ENCODE measurements at places on chromosomes 4 and X.
A peak's percentile ranks its signal among the peaks of the same experiment; 100 is the strongest.

DNA sequence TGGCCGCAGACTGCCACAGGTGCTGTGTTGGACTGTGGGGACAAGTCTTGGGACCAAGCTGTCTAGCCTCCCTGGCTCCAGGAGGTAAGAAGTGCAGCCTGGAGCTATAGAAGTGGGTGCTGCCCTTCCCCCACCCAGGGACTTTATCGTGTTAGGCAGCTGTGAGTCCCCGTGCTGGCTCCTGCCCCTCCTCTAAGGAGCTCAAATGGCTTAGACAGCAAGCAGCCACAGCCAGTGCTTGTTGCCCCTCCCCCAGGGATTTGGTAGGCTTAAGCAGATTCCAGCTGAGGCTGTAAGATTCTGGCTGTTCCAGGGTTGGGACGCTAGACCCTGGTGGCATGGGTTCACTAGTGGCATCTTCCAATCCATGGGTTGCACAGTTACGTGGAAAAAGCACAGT lies 979.4 kb upstream of the PCDH10 start:
- DNase-seq, result no peak

DNA sequence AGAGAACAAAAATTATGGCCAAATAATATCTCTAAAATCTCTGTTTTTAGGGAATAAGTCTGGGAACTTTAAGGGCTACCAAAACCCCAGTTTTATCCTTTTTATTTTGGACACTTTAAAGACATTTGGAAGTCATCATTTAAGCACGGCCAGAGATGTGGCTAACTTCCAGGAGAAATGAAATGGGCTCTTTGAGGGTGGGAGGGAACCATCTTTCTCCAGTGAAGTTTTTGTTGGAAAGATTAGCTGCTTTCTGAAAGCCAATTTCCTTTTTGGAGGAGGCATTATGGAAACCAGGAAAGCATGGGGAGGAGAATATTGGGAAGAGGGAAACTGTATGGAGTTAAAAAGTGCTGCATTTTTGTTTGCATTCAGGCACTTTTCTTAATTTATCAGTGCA lies 4.8 kb downstream of the VSIG1 start:
- DNase-seq, result no peak

GRCh38 chr4:76544725-76545124 lies 109.7 kb downstream of the SHROOM3 start:
- no peak for DNase-seq

GRCh38 chr4:145177511-145177905 lies 2.9 kb downstream of the OTUD4 start:
- peak; percentile 13 for DNase-seq

GRCh38 chrX:76434103-76434741 lies 6.7 kb downstream of the MAGEE1 start:
- no peak for DNase-seq

DNA sequence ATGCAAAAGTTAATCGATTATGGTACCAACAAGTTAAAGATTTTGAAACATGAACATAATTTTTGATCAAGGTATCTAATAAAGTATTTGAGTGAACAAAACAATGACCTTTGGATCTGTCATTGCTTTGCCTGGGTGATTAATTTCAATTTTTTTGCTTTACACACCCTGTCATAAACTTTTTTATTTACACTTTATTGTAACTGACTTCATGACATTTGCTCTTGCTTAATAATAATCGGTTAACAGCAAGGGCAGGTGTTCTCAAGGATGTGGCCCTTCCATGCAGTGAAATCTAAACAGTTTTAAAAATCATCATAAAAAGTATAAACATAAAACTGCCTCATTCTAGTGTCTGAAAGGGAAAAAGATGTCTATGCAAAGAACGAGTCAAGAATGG lies 24.1 kb downstream of the ATOH1 start:
- no peak for DNase-seq

DNA sequence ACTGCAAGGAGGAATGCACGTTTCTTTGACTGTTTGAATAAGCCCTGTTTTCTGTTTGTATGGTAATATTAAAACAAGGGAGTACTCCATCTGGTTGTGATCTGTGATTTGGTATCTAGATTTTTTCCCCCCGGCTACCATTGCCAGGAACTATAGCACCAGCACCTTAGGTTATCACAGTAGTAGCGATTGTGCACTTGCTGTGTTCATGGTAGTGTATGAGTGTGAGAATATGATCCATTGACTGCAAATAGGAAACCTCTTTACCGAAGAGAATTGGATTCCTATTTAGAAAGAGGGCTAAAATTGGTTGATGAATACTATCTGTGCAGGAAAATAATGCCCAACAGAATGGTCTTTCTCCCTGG lies 69.9 kb downstream of the LARP7 start:
- no peak for DNase-seq

- DNase-seq, result no peak
These were observed 101.2 kb upstream of the SLC4A4 start for GRCh38 chr4:71237641-71238040.

DNA sequence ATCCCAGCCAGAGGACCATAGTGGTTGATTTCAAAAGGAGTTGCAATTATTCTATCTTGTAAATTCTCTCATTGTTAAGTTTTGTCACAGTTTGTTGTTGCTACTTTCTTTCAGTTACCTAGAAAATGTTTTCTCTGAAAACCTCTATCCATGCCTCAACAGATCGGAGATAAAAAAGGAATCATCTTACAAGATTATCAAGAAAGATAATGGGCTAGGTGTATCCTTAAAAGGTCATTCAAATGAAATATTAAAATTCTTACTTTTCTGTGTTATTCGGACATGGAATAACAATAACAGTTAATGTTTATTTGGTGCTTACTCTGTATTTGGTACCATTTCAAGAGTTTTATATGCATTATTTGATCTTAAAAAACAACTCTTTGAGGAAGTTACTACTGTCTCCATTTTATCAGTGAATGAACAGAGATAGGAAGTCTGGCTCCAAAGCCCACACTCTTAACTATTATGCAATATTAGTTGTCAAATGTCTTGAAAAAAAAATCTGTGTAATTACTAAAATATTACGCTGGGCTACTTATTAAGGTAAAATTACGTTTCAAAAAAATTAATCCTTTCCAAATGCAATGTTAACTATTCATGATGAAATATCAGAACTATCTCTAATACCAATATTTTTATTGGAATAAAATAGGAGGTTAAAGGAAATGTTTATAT lies 97.5 kb downstream of the SNCA start:
- DNase-seq, result no peak

GRCh38 chr4:38620527-38621027 lies 43.4 kb upstream of the KLF3 start:
- no peak for DNase-seq

GRCh38 chr4:129327637-129328036 lies 231.7 kb downstream of the C4orf33 start:
- DNase-seq, result no peak

DNA sequence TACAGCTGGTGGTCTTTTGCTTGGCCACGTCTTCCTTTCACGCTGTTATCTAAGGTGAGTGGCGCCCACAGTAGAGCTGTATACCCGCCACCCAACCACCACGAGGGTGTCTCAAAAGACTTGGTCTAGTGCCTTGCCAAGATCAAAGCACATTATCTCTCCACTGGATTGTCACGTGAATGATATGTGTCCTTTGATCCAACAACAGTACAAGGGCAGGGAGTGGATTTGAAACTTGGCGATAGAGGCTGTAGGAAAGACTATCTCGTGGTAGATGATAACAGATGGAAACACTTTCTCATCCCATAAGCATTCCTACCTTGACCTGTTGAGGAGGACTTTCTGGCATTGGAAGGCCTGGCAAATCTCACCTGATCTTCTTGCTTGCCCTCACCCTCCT lies 37.7 kb upstream of the BCLAF3 start:
- no peak for DNase-seq

DNA sequence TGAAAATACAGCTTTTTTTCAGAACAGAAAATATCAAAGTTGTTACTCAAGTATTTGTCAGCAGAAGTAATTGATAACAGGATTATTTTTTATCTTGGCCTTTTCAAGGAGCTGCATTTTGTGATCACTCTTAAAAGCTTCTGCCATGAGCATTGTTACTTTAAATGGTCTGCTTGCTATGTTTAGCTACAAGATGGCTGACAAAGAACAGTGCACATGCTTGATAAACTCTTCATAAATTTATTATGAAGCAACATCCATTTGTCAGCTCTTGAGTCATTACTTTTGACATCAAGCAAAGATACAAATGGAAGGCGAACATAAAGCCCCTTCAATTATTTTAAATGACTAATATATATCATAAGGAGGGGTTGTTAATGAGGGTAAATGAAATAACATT lies 205.4 kb upstream of the RPS6KA3 start:
- DNase-seq, result no peak

GRCh38 chrX:45508454-45508853 lies 307.8 kb upstream of the DIPK2B start:
- DNase-seq, result peak; percentile 72

DNA sequence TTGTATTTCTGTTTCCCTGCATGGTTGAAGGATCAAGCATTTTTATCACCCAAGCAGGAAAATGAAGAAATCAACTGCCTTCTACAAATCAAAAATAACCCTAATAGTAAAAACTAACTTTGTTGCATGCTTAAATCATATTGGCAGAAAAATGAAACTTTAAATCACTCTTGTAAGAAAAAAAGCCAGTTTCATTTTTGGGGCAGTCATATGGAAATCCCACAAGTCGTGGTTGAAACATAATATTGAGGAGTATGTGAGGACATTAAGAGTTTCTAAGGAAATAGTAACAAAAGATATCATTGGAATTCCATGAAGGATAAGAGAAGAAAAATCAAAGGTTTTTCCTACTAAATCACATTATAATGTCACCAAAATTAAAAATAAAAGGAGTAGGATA lies 8.4 kb downstream of the TEC start:
- no peak for DNase-seq

DNA sequence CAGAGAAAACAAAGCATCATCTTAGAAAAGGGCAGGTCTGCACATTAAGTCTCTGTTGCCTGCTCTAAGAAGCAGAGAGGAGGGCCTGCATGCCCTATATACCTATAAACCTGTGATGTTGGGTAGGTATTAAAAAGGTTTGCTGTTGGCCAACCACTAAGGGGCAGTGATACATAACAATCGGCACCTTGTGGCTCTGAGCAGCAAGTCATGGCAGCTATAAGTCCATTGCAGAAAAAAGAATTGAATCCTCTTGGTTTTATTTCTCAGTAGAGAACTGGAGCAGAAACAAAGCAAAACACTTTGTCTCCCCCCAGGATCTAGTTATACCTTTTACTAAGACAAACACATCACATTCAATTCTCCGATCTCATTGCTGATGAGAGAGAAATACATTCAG lies 1364.4 kb downstream of the STIM2 start:
- DNase-seq, result peak; percentile 62

- DNase-seq, result peak; percentile 77
These were observed 33.6 kb downstream of the CLCN4 start for GRCh38 chrX:10190367-10190766.

DNA sequence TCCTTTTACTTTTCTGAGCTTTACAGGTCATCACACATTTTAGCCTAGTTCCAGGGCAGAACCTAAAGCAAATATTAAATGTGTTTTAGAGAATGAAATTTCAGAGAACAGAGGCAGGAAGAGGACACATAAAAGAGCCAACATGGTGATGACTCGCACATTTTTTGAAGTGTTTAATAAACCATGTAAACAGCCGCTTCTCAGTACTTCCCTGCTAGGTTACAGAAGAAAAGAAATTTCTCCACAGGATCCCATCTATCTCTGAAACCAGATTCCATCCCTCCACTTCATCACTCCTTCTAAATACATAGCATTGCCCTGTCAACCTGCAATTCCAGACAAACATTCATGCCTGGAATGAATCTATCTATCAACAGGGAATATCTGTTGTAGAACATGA lies 949.5 kb upstream of the PCDH7 start:
- peak; percentile 35 for DNase-seq

DNA sequence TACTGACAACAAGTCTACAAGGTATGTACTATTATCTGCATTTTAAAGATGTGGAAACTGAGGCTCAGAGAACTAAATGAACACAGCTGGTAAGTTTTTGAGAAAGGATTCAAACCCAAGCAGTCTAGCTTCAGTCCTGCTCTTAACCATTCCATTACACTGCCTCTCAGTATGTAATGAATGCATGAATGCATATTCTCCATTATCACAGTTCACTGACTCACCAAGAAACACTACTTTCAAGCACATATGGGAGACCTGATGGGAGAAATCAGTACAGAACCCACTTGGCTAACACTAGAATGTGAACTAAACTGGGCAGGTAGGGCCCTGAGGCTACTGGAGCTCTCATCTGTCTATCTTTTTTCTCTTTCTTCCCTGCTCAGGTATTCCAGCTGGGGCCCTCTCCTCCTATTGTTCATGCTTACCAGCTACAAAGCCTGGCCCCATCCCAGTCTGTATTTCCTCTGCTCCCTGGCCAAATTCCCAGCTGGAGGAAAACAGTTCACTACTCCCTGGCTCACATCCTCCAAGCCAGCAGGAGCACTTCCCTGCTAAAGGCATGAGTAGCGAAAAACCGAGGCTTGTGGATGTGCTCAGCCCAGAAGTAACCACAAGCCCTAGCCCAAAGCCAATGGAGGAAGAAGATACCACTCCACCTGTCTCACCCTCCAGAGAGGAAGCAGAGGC lies 178.2 kb upstream of the ARHGEF9 start:
- no peak for DNase-seq

- no peak for DNase-seq
These were observed 124.8 kb upstream of the SORBS2 start for GRCh38 chr4:185936650-185937376.

- no peak for DNase-seq
These were observed 811 bp downstream of the TMEM187 start for GRCh38 chrX:153973127-153974002.

DNA sequence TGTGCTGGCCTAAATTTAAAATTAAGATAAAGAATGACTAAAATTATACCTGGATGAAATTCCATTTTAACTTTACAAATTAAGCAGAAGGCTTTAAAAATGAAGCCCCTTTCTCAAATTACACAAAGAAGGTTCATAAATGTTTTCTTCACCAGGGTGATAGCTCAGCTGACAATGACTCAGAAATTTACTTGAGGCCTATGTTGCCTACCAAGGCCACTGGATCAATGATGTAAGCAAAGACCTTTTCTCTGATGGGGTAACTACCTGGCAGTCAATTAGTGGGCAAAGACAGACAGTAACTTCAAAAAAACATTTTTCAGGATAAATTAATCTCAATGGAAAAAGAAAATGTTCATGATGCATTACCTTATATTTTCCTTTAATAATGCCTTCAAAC lies 23.9 kb upstream of the GPR34 start:
- no peak for DNase-seq

DNA sequence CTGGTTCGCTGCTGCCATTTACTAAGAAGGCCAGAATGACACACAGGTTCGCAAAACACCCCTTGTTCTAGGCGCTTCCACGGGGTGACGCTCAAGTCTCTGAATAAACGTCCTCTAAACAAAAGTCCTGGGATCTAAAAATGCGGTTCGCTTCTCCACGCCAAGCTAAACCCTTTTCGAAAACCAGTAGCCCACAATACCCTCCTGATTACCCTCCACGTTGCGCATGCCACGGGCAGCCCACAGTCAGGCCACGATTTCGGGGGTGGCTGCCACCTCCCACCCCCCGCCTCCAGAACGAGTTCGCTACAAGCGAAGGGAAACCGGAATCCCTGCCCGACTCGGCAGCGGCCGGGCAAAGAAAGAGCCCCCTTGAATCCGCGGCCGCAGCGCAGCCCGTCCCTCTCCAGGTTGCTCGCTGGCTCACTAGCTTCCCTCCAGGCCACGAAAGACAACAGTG lies 423 bp downstream of the RPL39 start:
- peak; percentile 12 for DNase-seq

GRCh38 chr4:110119337-110119736 lies 79.1 kb downstream of the ELOVL6 start:
- peak; percentile 46 for DNase-seq

- DNase-seq, result peak; percentile 75
These were observed 152.6 kb downstream of the GASK1B start for GRCh38 chr4:158020176-158020575.

Measured in PC-3 (cell line).